SW 1271 (cell line): ENCODE measurements at places on chromosomes 11 and 22.

DNA sequence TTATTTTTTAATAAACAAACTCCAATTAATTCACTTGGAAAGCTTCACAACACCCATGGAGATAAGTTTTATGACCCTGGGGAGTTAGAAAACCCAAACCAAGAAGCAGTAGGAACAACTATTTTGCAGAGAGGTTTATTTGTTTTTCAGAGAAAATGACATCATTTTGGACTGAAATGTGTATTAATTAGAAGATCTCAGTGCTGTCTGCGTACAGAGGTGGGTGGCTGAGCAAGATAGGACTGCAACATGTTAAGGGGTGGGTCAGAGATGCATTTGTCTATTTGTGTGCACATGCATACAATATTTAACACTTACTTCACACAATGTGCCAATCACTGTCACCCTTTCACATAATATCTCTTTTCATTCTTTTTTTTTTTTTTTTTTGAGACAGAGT is 1.1 kb downstream of the SCGB1A1 start:
- no peak for DNase-seq

DNA sequence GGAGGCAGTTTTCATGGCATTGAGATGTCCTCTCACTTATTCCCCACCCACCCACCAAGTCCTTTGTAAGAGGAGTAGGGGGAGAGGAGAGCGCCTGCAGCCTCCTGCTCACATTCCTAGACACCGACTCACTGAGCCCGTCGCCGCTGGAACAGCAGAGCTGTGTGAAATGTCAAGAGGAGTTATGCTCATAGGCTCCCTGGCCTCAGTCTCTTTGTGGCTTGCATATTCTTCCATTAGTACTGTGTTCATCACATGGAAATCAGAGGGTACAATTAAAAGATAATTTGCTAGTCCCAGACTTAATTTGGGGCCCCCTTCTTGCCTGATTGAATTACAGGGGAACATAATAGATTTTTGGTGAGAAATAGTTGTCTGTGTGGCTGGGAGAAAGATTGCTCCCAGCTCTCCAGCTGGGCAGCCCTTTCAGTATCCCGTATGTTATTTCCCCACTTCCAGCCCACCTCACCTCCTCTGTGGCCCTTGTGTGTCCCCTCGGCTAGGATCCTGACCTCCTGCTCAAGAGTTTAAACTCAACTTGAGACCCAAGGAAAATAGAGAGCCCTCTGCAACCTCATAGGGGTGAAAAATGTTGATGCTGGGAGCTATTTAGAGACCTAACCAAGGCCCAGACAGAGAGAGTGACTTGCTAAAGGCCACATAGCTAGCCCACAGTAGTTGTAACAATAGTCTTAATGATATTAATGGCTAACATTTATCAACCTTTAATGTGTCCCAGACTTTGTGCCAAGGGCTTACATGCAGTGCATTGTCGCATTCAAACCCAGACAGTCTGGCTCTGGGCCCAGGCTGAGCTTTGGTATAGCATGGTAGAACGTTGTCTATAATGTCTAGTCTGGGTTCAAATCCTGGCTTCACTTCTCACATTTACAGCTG is 32.2 kb downstream of the LIMK2 start:
- no peak for DNase-seq

GRCh38 chr22:33921525-33922348 is 1.5 kb upstream of the LARGE1 start:
- no peak for DNase-seq

GRCh38 chr11:41020259-41020658 is 439.2 kb downstream of the LRRC4C start:
- no peak for DNase-seq

DNA sequence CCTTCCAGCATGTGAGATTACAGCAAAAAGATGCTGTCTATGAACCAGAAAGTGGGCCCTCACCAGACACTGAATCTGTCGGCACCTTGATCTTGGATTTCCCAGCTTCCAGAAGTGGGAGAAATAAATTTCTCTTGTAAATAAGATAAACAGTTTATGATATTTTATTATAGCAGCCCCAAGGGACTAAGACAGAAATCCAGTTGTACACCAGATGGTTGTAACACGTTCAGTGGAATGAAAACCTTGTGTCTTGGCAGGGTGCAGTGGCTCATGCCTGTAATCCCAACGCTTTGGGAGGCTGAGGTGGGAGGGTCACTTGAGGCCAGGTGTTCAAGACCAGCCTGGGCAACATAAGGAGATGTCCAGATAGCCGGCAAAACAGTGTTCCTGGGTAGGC is 61.8 kb downstream of the MCHR1 start:
- DNase-seq: no peak

GRCh38 chr11:12801976-12802375 is 127.8 kb downstream of the TEAD1 start:
- no peak for DNase-seq

- peak; percentile 81 for DNase-seq
These were observed 1.5 kb downstream of the LGALS1 start for GRCh38 chr22:37676736-37677492.

- DNase-seq: no peak
These were observed 26.2 kb downstream of the UBASH3B start for GRCh38 chr11:122681735-122682134.

DNA sequence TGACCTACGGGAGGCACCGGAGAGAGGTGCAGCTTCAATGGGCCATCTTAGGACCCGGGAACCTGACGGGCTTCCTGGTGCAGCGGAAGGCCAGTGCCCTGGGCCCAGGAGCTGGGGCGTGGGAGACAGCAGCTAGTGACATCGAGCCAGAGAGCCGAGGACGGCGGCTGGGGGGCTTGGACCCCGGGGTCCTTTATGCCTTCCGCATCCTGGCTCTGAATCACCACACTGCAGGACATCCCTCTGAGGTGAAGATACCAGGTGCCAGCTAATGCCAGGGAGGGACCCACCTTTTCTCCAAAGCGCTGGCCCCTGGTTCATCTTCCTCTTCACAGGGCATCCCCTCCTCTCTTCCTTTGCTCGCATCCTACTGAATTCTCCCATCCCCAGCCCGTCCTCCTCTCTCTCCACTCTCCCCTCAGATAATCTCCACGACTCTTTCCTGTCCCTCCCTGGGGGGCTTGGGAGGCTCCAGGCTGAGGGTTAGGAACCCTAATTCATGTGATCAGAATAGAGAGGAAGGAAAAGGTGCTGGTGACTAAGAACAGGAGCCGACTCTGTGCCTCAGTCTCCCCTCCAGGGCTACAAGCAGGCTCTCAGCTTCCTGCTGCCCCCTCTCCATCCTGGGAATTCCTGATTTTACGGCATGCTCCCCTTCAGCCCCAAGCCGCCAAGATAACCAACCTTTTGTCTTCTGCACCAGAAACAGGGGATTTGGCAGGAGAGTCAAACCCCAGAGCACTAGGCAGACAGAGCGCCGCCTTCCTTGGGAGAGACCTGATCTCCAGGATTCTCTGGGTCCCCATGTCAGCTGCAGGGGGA is 8.5 kb downstream of the VSIG10L2 start:
- no peak for DNase-seq

DNA sequence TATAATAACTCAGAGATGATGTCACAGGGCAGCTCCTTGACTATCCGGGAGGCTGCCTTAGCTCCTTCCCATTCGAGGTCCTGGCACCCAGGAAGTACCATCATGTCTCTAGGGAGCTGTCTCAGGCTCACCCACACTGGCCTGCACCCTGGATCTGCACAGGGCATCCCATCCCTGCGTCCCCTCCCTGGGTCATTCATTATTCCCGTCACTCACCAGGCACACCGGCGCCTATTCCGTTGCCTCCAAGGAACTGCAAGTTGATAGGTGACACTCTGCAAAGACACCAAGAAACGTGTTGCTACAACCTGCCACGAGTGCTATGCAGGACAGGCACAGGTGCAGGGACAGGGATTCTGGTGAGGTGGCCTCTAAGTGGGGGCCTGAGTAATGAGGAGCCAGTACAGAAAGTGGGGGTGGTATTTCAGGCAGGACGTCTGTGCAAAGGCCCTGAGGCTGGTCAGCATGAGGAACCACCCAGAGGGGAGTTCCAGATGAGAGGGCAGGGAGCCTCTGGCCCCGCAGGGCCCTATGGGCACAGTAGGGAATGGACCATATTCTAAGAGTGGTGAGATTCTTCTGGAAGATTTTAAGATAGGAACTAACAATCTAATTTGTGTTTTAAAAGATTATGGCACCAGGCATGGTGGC is 71.6 kb upstream of the SHANK2 start:
- no peak for DNase-seq

- no peak for DNase-seq
These were observed 13.9 kb upstream of the GAL start for GRCh38 chr11:68670208-68670992.

GRCh38 chr11:83157594-83158356 is 844 bp downstream of the PCF11 start:
- peak; percentile 80 for DNase-seq

DNA sequence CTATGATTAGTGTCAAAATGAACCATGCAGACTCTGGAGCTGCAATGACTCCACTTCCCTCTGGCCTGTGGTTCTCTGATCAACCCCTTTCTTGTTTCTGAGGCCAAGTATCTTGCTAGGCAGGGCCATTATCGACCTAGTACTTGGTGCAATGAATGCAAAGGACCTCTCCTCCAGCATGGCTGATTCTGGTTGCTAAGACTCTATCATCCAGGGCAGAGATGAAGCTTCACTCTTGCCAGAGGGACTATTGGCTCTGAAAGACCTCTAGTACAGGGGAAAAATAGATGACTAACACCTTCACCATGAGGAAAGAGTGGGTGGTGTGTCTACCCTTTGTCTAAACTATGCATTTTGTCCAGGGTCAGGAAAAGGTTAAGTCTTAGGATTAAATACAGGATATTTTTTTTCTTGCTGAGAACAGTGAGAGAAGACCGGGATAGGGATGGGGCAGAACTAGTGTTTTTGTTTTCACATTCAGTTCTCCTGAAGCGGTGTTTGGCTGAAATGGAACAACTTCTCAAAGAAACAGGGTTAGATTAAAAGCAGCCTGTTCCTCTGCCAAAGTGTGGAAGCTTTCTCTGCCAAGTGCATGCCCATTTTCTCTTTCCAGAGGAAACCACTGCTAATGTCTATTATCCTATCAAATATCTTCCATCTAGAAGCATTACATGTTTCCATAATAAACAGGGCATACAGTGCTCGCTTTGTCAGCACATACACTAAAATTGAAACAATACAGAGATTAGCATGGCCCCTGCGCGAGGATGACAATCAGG is 5.0 kb upstream of the MTFP1 start:
- no peak for DNase-seq

GRCh38 chr11:19394525-19395016 is 153.8 kb upstream of the E2F8 start:
- DNase-seq: no peak

- DNase-seq: no peak
These were observed 127.5 kb downstream of the APIP start for GRCh38 chr11:34788642-34789041.

GRCh38 chr22:48173061-48173772 is 1410.8 kb downstream of the TBC1D22A start:
- no peak for DNase-seq

GRCh38 chr11:12999597-12999996 is 9.5 kb upstream of the RASSF10 start:
- DNase-seq: no peak

DNA sequence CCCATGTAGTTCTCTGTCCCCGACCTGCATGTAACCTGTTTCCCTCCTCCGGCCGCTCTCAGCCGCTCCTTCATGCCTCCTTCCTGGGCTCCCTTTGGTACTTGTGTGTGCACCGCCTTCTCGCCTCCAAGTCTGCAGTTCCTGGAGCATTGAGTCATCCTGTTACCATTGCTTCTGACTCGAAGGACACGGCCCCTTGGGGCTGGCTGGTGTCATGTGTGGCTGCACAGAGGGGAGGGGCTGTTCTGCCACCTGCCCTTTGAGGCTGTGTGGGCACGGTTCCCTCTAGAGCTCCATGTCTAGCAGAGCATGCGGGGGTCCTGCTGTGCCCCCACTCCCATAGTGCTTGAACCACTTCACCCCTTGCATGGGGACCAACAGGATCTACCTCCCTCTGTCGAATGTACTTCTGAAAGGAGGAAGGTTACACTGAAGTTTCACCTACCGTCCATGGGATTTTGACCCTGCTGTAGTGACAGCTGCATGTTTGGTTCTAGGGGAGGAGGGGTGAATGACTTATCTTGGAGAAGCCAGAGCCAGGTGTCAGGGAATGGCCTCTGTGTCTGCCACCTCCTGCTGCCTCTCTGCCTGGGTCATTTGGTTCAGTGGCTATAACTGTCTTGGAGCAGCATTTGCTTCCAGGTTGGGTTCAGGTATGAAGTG is 39.6 kb downstream of the BCR start:
- DNase-seq: no peak

- no peak for DNase-seq
These were observed 29.0 kb downstream of the RTN4R start for GRCh38 chr22:20238901-20239675.

- DNase-seq: no peak
These were observed 5.4 kb downstream of the RNF121 start for GRCh38 chr11:71934213-71934612.

DNA sequence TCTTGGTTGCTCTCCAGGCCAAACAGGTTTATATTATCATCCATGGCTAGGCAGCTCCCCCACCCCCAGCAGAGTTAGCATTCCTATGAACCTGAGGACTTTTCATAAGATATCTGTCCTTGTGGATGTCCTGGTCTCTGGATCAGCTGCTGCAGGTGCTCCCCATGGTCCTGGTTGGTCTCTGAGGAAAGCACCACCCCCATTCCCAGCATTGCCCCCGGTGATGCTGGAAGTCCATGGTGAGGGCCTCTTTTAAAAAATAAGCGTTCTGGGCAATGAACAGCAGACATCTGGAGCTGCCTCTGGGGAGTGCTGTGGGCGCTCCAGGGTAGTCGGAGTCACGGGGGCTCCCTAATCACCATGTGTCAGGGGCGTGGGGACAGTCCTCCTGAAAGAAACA is 26.6 kb downstream of the DKK3 start:
- no peak for DNase-seq

GRCh38 chr11:125514336-125515101 is 18.5 kb upstream of the FEZ1 start:
- DNase-seq: peak; percentile 24

DNA sequence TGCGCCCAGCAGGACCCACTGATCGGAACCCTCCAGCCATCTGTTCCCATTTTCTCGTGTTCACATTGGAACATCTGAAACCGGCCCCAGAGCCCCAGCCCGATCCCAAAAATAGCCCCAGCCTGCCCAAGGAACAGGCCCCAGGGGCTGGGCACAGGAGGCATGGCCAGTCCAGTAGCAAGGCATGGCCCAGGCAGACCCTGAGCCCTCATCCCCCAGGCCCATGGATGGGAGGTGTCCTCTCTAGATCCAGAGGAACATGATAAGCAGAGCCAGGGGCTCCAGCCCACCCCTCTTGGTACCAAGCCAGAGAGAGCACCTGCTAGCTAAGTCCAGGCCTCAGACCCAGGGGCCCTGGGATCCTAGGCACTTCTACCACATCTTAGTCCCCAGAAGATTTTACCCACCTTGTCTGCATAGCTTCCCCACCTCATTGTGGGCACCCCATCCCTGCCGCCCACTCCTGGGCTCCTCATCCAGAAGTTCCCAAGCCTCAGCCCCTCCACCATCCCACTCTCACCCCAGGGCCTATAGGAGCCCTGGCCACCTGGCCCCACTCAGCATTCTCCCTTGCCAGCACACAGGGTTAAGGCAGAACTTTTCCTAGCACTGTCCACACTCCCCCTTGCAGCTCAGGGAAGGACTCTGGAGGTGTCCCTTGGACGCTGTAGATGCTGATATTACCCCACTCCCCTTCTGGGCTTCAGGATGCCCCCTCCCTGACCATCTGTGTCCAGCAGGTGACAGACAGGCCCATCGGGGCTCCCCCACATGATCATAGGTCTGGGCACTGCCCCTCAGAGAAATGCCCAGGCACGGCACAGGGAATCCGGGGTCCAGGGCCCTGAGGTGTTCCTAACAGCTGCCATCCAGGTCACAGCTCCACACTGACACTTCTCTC is 9.5 kb downstream of the BCL9L start:
- no peak for DNase-seq

- DNase-seq: no peak
These were observed 100.8 kb downstream of the EHF start for GRCh38 chr11:34721646-34722045.
